M059J (cell line): ENCODE measurements at places on chromosomes 3 and 15. TPM values are rescaled to one million over a fixed set of nuclear protein-coding genes. Genes with fewer than 3 reads are reported as not detected.

GREM1 gene
- total RNA-seq = not detected in 2 replicates

RIOX2 gene
- total RNA-seq = 22.0 and 23.8 TPM in 2 replicates

TNNC1 gene
- not detected in 2 replicates for total RNA-seq

ZSCAN2 gene
- 2.4 and 7.5 TPM in 2 replicates for total RNA-seq

CCK gene
- not detected in 2 replicates for total RNA-seq

ROPN1 gene
- not detected in 2 replicates for total RNA-seq

GOLGA6L7 gene
- total RNA-seq = not detected in 2 replicates

EXD1 gene
- total RNA-seq = not detected in 2 replicates

PARP14 gene
- total RNA-seq = 135 and 158 TPM in 2 replicates

SPESP1 gene
- not detected in 2 replicates for total RNA-seq

ATP13A5 gene
- total RNA-seq = not detected in 2 replicates

XCR1 gene
- total RNA-seq = not detected in 2 replicates

DPH3 gene
- total RNA-seq = 14.3 and 18.5 TPM in 2 replicates

ELP6 gene
- total RNA-seq = 20.4 and 24.5 TPM in 2 replicates

DALRD3 gene
- total RNA-seq = 23.2 and 23.6 TPM in 2 replicates

SAMMSON gene
- total RNA-seq = not detected in 2 replicates

ENTPD3 gene
- total RNA-seq = not detected in 2 replicates

TRH gene
- not detected in 2 replicates for total RNA-seq

MNS1 gene
- 3.4 and 5.6 TPM in 2 replicates for total RNA-seq

PDCD6IP gene
- total RNA-seq = 80.3 and 84.9 TPM in 2 replicates

CYP11A1 gene
- total RNA-seq = 0.07 and 0.10 TPM in 2 replicates

NPAP1 gene
- total RNA-seq = not detected in 2 replicates

TNK2 gene
- 8.0 and 13.9 TPM in 2 replicates for total RNA-seq

RASA2 gene
- 16.4 and 20.8 TPM in 2 replicates for total RNA-seq

DUOXA2 gene
- 0.05 TPM in 1 of 2 replicates, not detected in the other for total RNA-seq

GCNT3 gene
- total RNA-seq = 1.1 and 1.6 TPM in 2 replicates

STAC gene
- total RNA-seq = 19.6 and 22.3 TPM in 2 replicates

ITGA11 gene
- 31.2 and 54.7 TPM in 2 replicates for total RNA-seq

ZNF80 gene
- total RNA-seq = not detected in 2 replicates

B3GALNT1 gene
- total RNA-seq = 52.8 and 55.3 TPM in 2 replicates
